ENCODE measurements at places on chromosomes 6 and 20.

DNA sequence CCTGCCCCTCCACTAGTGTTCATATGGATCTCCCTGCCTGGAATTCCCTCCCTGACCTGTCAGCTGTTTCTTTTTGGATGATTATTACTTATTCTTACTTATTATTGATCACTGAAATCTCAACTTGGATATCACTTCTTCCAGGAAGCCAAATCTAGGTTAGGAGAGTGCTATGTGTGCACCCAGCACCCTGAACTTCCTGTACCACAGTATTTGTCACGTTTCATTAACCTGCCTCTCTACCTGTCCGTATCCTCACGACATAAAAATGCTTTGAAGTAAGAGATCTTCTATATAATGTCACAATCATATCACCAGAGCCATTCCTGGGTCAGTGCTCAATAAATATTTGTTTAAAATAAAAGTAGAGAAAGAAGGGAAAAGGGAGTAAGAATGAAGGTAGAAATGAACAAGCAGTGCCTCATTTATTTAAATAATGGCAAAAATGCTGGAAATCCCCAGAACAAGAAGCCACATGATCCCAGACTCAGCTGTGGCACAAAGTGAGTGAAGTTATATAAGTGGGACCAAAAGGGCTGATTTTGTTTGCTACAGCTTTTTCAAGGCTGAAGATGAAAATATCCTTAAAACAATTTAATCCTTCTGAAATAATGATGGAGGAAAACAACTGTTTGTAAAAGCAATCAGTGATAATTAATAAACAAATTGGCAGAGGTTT lies 88.0 kb upstream of the MANEA start:
- no peak for DNase-seq

DNA sequence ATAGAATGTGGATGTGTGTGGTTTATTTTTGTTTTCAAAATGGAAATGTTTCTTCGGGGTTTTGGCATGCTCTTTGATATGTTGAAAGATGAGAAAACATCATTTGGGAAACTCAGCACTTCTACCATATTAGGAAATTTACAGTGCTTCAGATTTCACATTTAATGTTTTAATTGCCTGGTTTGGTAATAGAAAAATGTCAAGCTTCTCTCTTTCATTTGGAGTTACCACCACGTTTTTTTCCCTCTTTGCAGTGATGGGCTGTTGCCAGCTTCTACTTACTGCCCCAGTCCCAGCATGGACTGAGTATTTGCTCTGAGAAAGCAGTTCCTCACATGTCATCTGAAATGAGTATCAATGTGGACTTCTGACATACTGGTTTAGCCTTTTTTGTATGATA lies 267.7 kb downstream of the PRL start:
- DNase-seq: no peak

- no peak for DNase-seq
Observed at GRCh38 chr6:71855406-71855805, 30.9 kb upstream of the RIMS1 start.

- DNase-seq: peak; percentile 87
Observed at GRCh38 chr6:31396422-31397152, 6.8 kb upstream of the MICA start.

- no peak for DNase-seq
Observed at GRCh38 chr6:157989541-157990289, 8.1 kb downstream of the SYNJ2 start.

- DNase-seq: no peak
Observed at GRCh38 chr6:119535332-119535731, 185.8 kb upstream of the MAN1A1 start.

- no peak for DNase-seq
Observed at GRCh38 chr6:12602951-12603672, 113.5 kb upstream of the PHACTR1 start.

GRCh38 chr6:130385064-130385695 lies 19.4 kb downstream of the TMEM200A start:
- DNase-seq: no peak

- DNase-seq: no peak
Observed at GRCh38 chr6:33813246-33813904, 9.6 kb upstream of the MLN start.
